Pulmonary artery endothelial cell (primary cell): ENCODE measurements at places on chromosomes 4 and X.

DNA sequence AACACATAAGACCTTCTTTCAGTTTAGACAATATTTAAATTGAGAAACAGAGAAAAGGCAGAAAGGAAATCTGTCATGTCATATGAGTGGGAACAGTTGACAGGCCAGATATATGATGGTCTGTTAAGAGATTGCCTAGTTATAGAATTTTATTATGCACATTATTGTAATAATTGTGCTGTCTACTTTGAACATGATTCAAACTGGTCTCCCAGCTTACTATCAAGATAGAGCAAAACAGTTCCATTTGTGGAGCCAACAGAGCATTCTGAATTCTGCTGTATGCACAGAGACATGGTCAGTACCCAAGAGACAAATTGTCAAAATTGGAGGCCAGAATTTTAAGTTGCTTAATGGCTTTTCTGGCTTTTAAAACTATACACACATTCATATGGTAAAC, 139.4 kb downstream of the FBXO8 start:
- no peak for DNase-seq

- no peak for DNase-seq
Observed at GRCh38 chr4:119296356-119296755, 25.6 kb downstream of the FABP2 start.

- DNase-seq, result no peak
Observed at GRCh38 chr4:101042847-101043246, 304.5 kb downstream of the PPP3CA start.

DNA sequence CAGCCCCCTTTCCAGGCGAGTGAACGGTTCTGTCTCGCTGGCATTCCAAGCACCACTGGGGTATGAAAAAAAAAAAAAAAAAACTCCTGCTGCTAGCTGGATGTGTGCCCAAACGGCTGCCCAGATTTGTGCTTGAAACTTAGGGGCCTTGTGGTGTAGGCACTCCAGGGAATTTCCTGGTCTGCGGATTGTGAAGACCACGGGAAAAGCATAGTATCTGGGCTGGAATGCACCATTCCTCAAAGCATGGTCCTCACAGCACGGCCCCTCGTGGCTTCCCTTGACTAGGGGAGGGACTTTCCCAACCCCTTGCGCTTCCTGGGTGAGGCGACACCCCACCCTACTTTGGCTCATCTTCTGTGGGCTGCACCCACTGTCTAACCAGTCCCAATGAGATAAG, 516.8 kb upstream of the FAM241A start:
- DNase-seq, result no peak

GRCh38 chr4:7780751-7781348, 158.8 kb downstream of the AFAP1 start:
- no peak for DNase-seq

GRCh38 chr4:120844528-120844921, 78.0 kb downstream of the PRDM5 start:
- no peak for DNase-seq

DNA sequence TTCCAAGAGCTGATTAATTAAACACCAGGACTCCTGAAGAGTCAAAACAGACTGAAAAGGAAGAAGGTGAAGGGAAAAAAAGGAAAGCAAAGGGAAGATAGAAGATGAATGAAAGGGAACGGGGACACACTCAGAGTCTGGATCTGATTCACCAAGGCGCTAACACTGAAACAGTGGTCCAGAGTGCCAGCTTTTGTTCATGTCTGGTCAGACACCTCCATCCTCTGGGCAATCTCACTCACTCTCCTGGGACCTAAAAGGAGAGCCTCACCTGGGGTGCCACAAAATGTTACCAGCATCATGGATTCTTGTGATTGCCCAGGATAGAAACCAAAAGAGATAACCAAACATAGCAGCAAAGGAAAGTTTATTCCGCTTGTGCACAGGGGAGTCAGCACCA, 120.3 kb upstream of the AFF2 start:
- no peak for DNase-seq

- no peak for DNase-seq
Observed at GRCh38 chr4:144289667-144290428, 149.3 kb upstream of the GYPA start.

DNA sequence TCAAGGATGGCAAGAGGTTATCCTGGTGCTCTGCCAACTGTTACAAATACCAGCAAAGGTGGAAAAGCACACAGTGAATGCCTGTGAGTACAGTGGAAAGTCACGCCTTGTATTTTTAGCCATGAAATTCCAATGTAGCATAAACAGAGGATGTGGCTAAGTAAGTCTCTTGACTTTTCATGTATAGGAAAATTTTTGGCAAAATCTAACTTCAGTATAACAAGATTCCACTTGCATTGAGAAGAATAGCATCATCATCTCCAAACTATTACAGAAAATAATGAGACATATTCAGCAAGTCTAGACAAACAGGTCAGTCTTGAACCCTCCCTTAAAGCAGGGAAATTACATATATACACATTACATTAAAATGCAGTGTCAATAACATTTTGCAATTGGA, 7.9 kb downstream of the SLC10A6 start:
- DNase-seq, result no peak

- no peak for DNase-seq
Observed at GRCh38 chr4:106715825-106716224, 320.3 kb downstream of the DKK2 start.

DNA sequence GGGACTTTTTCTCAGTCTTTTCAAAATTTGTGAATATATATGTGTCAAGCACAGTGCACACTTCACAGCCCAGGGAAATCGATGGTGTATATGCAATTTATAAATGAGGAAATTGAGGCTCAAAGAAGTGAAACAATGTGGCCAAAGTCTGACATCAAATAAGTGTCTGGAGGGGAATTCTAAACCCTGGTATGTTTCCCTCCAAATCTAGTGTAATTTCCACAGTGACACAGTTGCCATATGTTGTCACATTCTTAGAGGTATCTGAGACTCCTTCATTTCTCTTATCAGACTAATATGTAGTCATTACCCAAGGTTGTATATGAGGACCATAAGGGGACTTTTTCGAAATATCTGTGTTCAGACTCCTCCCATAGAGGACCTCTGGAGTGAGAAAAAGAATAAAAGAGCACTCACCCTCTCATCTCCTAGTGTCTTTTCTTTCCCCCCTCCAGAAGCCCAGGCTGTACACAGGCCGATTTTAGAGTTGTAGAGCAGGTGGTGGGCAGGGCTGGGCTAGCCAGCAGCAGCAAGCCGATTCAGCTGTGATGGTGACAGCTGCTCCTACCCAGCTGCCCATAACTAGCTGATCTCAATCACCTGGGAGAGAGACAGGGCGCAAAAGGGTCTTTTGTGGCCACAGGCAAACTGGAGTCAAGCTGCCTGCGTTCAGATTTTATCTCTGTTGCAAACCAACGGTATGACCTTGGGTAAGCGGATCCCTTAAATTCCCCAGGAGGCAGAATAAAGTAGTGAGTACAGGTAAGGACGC, 55.1 kb downstream of the CLCN5 start:
- DNase-seq, result no peak

DNA sequence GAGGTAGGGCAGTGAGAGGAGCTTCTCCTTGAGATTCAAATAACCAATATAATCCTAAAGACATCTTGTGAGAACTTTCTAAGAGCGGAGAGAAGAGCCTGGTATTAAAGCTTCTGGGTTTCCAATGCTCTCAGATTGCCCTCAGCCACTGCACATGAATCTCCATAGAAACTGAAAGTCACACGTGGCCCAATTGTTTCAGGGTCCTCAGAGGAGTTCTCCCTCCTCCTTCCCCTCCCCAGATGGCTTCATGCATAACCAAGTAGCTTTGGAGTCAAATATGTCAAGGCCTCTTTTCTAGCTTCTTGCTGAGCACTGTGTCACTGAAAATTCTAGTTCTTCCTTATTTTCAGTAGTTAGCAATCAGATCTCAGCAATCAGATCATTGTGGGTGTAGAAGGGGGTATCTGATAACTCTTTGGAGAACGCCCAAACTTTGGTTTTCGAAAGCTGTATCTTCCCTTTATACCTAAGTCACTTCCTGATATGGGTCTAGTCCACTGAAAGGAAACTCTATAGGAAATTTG, 2.2 kb downstream of the BTK start:
- no peak for DNase-seq

DNA sequence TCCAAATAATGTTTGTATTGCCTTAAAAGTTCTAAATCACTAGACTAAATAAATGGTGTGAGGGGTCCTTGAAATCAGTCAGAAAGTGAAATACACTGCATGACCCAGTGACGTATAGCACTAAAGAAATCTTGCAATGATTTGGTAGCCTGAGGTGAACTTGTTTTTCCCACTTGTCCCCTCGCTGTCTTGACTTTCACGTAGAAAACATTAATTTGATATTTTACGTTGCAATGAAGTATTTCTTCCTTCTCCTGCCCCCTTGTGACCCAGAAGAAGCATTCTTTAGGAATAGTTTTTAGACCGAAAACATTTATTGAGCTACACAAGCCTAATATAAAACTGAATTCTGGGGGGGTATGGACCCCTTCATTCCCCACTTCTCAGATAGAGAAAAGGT, 3.7 kb downstream of the KLB start:
- no peak for DNase-seq

DNA sequence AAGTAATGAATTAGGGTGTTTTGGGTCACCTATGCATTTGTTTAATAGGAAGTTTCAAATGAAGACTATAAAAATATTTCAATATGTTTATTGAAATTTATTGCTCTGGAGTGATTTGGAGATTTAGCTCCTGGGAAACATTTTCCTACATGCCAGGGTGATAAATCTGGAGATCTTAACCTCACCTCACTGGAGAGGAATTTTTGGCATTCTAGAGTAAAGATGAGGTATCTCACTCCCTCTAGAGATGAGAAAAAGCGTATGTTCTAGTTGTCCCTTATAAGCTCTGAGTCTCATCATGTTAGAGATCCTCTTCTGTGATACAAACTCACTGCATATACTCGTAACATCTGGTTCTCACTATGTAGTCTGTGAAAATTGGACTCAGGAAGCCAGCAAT, 219.0 kb downstream of the KLHL4 start:
- DNase-seq, result no peak

DNA sequence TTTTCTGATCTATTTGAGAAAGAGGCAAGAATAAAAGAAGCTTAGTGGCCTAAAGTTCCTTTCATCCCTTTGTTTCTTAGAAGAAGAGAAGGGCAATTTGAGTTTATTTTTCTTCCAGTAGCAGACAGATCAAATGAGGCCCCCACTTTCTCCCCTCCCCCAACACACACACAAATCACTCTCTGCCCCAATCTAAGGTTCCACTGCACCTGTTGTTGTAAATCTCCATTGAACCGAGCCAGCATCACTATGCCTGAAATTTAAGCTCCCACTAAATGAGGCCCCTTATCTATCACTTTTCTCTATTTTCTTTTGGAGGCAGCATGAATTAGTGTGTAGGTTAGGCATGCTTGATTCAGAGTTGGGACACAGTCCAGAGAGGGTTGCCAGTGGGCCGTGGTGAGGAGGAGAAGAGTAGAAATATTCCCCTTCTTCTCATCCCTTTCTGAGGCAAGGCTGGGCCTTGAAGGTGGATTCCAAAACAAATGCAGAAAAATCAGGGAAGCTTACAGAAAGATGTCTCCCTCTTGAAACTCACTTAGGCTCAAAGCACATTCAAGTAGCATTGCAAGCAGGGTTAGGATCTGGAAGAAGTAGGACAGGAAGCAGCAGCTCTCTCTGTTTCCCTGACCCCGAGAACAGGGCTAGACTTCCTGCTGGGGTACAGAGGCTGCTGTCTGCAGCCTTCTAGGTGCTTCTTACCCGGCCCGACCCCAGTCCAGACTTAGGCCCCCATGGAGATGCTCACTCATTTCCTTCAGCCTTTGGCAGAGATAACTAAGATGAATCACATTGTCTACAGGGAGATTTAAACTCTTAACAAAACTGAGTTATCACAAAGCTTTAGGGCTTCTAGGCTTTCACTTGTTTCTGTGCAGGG, 70.7 kb downstream of the RASL11B start:
- no peak for DNase-seq

DNA sequence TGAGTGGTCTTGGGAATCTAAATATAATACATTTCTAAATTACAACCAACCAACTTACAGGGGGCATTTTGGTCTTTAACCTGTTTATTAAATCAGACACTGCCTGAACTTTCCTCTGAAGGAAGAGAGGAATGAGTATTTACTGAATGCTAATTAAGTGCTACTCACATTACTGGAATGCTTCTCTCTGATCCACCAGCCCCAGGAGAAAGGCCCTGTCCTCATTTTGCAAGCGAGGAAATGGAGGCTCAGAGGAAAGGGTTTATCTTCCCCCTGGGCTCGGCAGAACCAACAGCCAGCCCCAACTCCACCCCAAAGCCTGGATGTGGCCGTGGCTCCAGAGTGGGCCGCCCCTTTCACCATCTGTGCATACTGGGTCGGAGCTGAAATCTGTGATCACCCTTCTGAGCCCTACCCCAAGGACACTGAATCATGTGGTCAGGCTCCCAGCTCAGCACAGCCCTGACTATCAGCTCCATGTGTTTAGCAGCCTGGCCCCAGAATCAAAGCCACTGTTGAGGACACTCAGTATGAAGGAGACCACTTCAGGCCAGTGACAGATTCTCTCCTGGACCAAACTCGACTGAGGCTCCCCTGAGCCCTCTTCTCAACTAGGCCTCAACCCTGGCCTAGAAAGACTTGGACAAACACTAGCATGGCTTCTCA, 56.7 kb upstream of the ENPP6 start:
- no peak for DNase-seq

GRCh38 chr4:155909615-155910226, 6.2 kb downstream of the TDO2 start:
- no peak for DNase-seq

DNA sequence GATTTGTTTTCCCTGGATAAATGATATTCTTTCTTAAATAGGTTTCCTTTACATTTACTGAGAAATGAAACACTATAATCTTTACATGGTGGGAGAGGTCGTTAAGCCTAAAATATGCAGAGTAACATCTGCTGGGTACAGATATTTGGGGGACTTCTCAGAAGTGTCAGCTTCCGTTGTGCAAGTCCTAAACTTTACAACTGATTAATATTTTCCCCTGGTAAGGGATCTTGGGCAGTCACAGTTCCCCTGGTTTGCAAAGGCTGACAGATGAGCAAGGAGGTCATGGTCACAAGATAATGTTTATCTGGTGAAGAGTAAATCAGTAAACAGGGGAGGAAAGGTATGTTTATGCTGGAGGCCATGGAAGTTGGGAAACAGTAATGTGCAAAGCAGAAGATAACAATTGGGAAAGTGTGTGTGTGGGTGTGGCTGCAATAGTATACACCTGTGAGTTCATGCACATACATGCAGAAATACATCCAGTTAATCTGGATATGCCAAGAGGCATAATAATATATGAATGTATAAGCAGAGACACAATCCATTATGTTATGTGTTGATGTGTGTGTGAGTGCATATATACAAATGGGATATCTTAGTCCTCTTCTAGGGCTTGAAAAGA, 508.2 kb upstream of the FAM241A start:
- DNase-seq, result no peak

GRCh38 chr4:137583671-137584070, 51.4 kb upstream of the PCDH18 start:
- DNase-seq, result no peak

GRCh38 chrX:134002921-134003615, 17.7 kb upstream of the GPC3 start:
- no peak for DNase-seq
